Esophagus muscularis mucosa (tissue), 4 donors: ENCODE measurements at places on chromosomes 1 and 21.
A peak's percentile ranks its signal among the peaks of the same experiment; 100 is the strongest.

- H3K27me3 ChIP-seq, result no peaks in the 10 kb centered on the region
- no peak for DNase-seq
- peak overlapping the region; percentile 81 for H3K27ac ChIP-seq
- H3K4me3 ChIP-seq, result peak overlapping the region; percentile 22
- peaks cover 34% of the 10 kb centered on the region for H3K4me1 ChIP-seq
- H3K36me3 ChIP-seq, result no peaks in the 10 kb centered on the region
Measured at GRCh38 chr1:156616463-156616862, 2.8 kb upstream of the HAPLN2 start.

- no peak for DNase-seq
- H3K4me3 ChIP-seq, result no peak overlapping the region
- peaks cover 11% of the 10 kb centered on the region for H3K4me1 ChIP-seq
- peaks cover 53% of the 10 kb centered on the region for H3K36me3 ChIP-seq
Measured at GRCh38 chr21:42690586-42690985, 37.2 kb downstream of the PDE9A start.

GRCh38 chr1:151822404-151822803, 9.2 kb downstream of the RORC start:
- H3K27me3 ChIP-seq, result no peaks in the 10 kb centered on the region
- DNase-seq, result no peak
- no peak overlapping the region for H3K27ac ChIP-seq
- no peaks in the 10 kb centered on the region for H3K36me3 ChIP-seq
- H3K4me1 ChIP-seq, result no peaks in the 10 kb centered on the region

- DNase-seq, result no peak
- H3K27ac ChIP-seq, result no peak overlapping the region
- no peaks in the 10 kb centered on the region for H3K27me3 ChIP-seq
- H3K4me3 ChIP-seq, result no peak overlapping the region
- no peaks in the 10 kb centered on the region for H3K4me1 ChIP-seq
Measured at GRCh38 chr1:201077736-201078135, 34.5 kb downstream of the CACNA1S start.

DNA sequence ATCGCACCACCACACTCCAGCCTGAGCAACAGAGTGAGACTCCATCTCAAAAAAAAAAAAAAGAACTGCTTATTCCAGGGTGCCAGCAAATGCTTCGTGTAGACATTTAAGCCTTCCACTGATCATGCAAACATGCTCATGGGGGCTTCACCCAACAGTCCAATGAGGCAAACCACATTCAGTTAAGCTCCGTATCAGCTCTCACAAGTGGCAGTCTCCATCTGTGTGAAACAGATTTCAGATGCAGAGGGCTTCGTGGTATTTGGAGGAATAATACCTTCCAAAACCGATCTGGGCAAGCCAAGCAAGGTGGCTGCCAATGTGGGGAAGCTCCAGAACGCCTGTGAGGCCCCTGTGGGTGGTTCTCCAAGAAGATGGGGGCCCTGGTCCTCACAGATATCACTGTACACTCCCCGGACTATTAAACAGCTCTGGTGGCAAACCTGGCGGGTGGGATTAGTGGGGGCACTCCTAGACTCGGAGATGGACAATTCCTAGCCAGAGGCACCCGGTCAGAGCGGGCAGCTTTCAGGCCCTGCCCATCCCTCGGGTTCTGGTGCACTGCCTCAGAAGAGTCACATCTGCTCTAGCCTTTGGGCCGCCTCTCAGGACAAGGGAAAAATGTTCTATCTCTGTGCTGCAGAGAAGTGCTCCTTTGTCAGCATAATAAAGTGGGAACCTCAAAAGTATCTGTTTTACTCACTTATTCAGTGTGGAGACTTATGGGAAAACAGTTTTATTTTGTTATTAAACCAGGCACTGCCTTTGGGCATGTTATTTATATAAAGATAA, 10.2 kb downstream of the CREG1 start:
- peaks cover 45% of the 10 kb centered on the region for H3K36me3 ChIP-seq
- no peak overlapping the region for H3K4me3 ChIP-seq
- H3K27me3 ChIP-seq, result no peaks in the 10 kb centered on the region
- H3K27ac ChIP-seq, result no peak overlapping the region
- no peak for DNase-seq

GRCh38 chr1:79193211-79194079, 186.9 kb upstream of the ADGRL4 start:
- no peak overlapping the region for H3K27ac ChIP-seq
- no peak overlapping the region for H3K4me3 ChIP-seq
- H3K27me3 ChIP-seq, result no peaks in the 10 kb centered on the region
- DNase-seq, result no peak
- no peaks in the 10 kb centered on the region for H3K36me3 ChIP-seq

DNA sequence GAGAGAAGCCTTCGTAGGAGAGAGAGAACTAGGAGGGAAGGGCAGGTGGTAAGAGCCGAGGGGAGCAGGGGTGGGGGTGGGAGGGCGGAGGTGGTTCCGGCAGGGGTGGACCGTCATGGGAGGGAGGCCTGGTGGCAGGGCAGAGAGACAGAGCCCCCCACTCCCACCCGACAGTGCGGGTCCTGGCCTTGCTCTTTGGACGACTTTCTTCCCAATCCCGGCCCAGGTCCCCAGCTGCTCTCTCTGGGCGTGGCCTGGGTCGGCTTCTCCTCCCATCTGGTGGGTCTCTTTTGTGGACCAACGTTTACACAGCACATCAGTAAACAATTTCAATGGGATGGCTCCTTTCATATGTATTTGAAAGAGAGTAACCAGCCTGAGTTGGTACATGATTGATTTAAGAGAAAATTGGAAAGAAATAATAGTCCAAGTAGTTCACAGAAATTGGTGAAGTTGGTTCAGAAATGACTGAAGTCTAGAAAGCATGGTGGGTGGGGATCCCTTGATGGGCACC, 56.9 kb downstream of the LDLRAD2 start:
- H3K4me1 ChIP-seq, result peaks cover 49% of the 10 kb centered on the region
- no peaks in the 10 kb centered on the region for H3K27me3 ChIP-seq
- H3K4me3 ChIP-seq, result no peak overlapping the region

DNA sequence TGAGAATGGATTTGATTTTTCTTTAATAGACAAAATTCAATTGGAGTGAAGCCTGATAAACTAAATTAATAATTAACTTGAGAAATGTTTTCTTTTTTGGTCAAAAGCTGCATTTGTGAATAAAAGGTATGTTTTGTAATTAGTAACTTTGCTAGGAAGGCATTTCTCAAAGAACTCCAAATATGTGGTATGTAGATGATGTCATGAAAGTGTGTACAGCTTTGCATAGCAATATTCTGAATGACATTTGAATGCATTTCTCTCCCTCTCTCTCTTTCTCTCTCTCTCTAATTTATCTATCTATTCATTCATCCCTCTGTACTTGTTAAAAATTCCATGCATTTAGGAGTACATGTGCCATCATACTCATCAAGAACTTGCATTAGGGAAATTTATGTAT, 109.1 kb upstream of the ADAMTS5 start:
- peaks cover 3% of the 10 kb centered on the region for H3K4me1 ChIP-seq
- no peak for DNase-seq
- H3K4me3 ChIP-seq, result no peak overlapping the region
- no peak overlapping the region for H3K27ac ChIP-seq
- H3K36me3 ChIP-seq, result no peaks in the 10 kb centered on the region

DNA sequence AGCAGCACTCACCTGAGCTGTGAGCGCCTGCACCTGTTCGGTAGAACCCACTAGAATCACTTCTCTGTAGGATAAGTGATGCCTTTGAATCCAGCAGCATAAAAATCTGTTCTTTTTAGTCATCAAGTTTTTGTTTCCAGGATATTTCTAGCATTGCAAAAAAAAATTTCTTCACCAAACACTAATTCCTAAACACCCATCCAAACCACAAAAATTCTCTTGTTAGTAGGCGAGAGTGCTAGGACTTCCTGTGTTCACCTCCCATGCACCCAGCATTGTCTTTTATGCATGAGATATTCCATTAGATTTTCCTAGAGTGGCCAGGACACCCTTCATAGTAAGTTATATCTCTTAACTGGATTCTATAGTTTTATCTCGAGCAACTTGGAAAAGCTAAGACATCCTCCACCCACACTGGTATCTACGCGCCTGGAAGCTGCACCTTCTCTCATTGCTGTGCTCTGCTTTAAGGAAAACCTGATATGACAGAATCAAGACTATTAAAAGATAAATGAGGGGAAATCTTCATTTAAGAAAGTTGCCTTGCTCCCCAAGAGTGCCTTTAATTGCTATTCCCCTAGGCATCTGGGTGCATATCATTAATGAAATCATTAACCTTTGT, 12.3 kb downstream of the SERTAD4 start:
- no peak overlapping the region for H3K4me3 ChIP-seq
- H3K27me3 ChIP-seq, result no peaks in the 10 kb centered on the region
- DNase-seq, result no peak
- H3K36me3 ChIP-seq, result no peaks in the 10 kb centered on the region

DNA sequence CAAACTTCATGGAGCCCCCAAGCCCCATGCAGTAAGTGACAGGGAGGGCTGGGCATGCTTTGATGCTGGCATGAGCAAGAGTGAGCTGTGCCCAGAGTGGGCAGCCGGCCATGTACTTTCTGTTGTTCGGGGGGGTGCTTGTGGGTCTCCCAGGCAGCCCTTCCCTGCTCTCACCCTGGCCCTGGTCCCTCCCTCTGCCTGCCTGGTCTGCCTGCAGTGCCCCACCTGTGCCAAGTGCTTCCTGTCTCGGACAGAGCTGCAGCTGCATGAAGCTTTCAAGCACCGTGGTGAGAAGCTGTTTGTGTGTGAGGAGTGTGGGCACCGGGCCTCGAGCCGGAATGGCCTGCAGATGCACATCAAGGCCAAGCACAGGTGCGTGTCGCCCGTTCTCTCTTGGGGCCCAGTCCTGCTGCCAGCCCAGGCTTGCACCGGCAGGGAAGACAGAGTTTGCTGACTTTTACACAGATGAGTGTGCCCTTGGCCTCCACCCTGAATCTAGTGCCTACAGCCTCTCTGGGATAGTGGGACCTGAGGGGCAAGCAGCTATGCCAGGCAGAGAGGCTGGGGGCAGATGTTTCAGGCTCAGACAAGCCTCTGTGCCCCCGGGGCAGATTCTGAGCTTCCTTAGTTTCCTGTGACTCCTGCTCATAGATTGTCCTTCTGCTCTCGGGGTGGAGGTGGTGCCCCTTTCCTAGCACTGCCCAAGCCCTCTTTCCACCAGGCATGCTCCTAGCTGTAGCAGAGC, 7.6 kb downstream of the ZBTB48 start:
- H3K4me1 ChIP-seq, result peaks cover 59% of the 10 kb centered on the region
- DNase-seq, result no peak
- H3K27me3 ChIP-seq, result no peaks in the 10 kb centered on the region
- H3K27ac ChIP-seq, result peak overlapping the region; percentile 50

DNA sequence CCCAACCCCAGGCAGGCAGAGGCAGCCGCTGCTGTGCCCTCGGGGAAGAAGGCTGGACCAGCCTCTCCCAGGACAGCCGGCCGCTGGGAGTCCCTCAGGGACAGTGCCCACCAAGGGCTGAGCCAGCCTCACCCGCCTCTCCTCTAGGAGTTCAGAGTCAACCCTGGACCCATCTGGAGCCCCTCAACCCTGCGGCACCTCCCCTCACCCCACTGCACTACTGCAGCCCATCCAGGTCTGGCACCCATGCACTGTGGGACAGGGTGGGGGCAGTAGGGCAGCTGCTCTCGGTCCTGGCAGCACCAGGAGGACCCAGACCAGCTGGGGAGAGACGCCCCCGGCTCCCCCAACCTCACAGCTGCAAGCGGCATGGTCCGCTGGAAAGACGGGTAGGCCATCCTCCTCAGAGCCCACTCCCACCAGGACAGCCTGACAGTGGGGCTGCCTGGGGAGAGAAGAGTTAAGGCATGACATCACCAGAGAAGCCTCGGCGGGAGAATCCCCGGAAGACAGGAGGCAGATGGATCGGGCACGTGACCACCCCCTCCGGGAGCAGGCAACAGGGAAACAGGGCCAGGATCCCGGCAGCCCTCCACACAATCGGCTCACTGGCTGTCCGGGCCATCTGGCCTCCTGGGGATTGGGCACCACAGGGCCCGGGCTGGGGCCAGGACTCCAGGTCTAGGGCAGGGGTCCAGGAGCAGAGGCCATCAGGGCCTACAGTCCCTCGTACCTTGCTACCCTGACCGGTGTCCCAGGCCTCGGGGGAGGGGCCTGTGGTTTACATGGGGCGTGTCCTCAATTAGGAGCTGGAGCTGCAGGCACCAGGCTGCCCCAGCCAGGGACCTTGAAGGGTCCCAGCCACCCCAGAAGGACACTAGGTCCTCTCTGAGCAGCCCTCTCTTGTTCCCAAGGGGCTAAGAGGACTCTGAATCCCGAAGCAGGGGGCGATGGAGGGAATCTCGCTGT, 3.1 kb downstream of the ACAP3 start:
- H3K27ac ChIP-seq, result peak overlapping the region; percentile 86
- peak; percentile 96 for DNase-seq
- H3K27me3 ChIP-seq, result no peaks in the 10 kb centered on the region
- H3K4me3 ChIP-seq, result peak overlapping the region; percentile 73
- peaks cover 54% of the 10 kb centered on the region for H3K4me1 ChIP-seq
- no peaks in the 10 kb centered on the region for H3K36me3 ChIP-seq

GRCh38 chr1:176501599-176501998, 38.6 kb downstream of the PAPPA2 start:
- H3K27me3 ChIP-seq, result no peaks in the 10 kb centered on the region
- H3K4me1 ChIP-seq, result no peaks in the 10 kb centered on the region
- H3K4me3 ChIP-seq, result no peak overlapping the region
- DNase-seq, result no peak
- no peak overlapping the region for H3K27ac ChIP-seq
- no peaks in the 10 kb centered on the region for H3K36me3 ChIP-seq
